Fibroblast of the aortic adventitia (primary cell): ENCODE measurements at places on chromosomes 2 and 18. TPM values are rescaled to one million over a fixed set of nuclear protein-coding genes. Genes with fewer than 3 reads are reported as not detected.

DNA sequence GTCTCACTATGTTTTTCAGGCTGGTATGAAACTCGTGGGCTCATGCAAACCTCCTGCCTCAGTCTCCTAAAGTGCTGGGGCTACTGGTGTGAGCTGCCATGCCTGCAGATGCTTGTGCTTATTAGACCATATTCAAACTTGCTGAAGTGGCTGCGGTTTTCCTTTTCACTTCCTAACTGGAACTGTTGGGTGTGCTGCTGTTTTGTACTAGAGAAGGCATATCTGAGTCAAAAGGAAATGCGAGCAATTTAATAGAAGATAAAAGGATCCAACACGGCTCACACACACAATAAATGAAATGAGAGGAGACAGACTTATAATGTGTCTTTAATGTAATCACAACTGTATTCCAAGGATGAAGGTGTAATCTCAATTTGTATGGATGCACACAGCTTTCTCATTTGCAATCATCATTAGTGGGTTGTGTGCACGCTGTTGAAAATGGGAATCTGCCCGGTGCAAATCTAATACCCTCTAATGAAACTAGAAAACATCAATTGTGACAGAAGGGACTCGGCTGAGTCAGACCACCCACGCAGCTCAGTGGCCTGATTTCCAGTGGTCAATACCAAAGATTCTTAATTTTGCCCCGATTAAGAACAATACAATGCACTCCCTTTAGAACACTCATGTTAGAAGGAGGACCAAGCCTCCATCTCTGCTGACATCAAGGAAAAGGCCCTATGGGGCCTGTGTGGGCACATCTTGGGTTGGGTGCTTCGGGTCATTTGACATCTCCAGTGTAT is 532.7 kb downstream of the TDRD15 start:
- no peak for DNase-seq

DNA sequence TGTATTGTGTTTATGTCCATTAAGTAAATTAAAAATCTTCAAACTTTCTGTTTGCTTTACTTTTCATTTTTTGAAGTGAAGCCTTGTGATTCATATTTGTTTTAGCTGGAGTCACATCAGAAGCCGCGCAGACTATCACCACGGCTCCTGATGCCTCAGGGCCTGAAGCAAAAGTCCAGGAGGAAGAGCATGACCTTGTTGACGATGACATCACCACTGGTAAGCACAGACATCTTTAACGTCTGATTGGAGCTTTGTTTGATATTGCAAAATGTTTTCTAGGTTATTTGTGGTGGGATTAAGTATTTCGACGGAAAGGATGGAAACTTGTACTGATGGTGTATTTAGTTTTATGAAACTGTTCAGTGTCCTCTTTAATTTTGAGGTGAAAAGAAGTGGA is 164.8 kb downstream of the WDR7 start:
- DNase-seq, result no peak

DNA sequence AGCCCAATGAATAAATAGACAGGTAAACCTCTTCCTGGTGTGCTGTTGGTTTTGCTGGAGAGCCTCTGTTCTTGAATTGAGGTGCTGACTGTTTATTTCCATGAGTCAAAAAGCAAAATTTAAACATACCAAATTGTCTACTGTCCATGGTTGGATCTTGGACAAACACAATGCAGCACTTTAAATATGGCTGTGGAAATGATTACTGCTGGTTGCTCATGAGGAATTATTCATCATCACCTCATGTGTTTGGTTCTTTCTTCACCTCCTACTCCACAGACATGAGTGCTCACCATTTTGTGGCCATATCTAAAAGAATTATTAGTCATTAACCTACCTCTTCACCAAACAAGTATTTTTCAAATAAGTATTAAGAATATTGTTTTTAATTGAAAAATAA is 85.3 kb upstream of the GALNT5 start:
- DNase-seq, result peak; percentile 35

STARD6 gene
- total RNA-seq, result not detected in 2 replicates
